ENCODE measurements at places on chromosomes 7 and 10.

- H3K27me3 ChIP-seq = 0 out of 2 replicates have a peak, but pooled peaks cover 3% of the 10 kb centered on the region
- H3K36me3 ChIP-seq = no peaks in the 10 kb centered on the region
- no peaks in the 10 kb centered on the region for H3K4me1 ChIP-seq
- DNase-seq = no peak
Measured at GRCh38 chr7:51261950-51262795, 54.4 kb downstream of the COBL start.

DNA sequence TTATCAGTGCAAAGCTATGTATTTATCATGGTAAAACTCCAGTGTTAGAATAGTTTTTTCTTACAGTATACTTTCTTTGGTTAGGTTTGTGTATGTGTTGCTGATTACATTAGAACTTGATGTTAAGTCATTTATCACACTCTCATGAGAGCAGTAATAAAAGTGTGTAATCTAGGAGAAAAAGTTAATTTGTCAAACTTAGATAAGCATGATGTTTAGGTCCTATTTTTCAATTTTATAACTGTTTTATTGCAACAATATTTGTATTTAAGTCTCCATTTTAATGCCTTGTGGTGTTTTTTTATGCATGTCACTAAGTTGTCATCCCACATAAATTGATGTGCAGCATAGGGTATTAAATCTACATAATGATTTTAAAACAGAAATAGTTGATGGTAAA is 28.8 kb upstream of the DNAH11 start:
- H3K4me3 ChIP-seq = no peak overlapping the region
- H3K36me3 ChIP-seq = no peaks in the 10 kb centered on the region
- H3K27me3 ChIP-seq = no peaks in the 10 kb centered on the region
- no peaks in the 10 kb centered on the region for H3K4me1 ChIP-seq
- no peak for DNase-seq

GRCh38 chr7:124033807-124034753 is 1.2 kb upstream of the TMEM229A start:
- peaks cover 41% of the 10 kb centered on the region for H3K27me3 ChIP-seq
- H3K4me3 ChIP-seq = no peak overlapping the region
- peaks cover 3% of the 10 kb centered on the region for H3K4me1 ChIP-seq

- H3K36me3 ChIP-seq = no peaks in the 10 kb centered on the region
- no peak overlapping the region for H3K4me3 ChIP-seq
- no peaks in the 10 kb centered on the region for H3K4me1 ChIP-seq
Measured at GRCh38 chr10:1524540-1524939, 212.8 kb downstream of the ADARB2 start.

- no peak overlapping the region for H3K4me3 ChIP-seq
- no peaks in the 10 kb centered on the region for H3K36me3 ChIP-seq
- H3K4me1 ChIP-seq = no peaks in the 10 kb centered on the region
- H3K27me3 ChIP-seq = peaks cover 21% of the 10 kb centered on the region
Measured at GRCh38 chr10:128078136-128078969, 47.9 kb downstream of the MKI67 start.

DNA sequence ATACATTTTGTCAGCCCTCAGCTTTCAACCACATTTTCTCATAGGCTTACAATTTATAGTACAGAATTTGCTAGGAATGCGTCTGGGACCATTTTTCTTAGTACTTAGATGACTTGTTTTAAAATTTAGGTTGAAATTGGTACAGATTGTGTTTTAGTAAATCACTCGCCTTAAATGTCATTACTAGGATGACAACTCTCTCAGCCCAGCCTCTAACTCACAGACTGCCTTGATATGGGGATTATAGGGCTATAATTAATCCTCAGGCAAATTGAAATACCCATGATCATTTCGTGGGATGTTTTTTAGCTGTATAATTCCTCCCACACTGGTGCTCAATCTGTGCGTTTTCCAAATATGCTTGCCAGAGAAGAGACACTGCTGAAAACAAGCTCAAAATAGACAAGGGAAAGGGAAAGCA is 299.7 kb upstream of the AKR1E2 start:
- peak overlapping the region; percentile 46 for H3K27ac ChIP-seq
- H3K36me3 ChIP-seq = no peaks in the 10 kb centered on the region
- no peaks in the 10 kb centered on the region for H3K27me3 ChIP-seq
- H3K4me3 ChIP-seq = no peak overlapping the region
- DNase-seq = no peak

- H3K27me3 ChIP-seq = no peaks in the 10 kb centered on the region
- H3K4me1 ChIP-seq = no peaks in the 10 kb centered on the region
- H3K27ac ChIP-seq = no peak overlapping the region
- H3K36me3 ChIP-seq = no peaks in the 10 kb centered on the region
- no peak overlapping the region for H3K4me3 ChIP-seq
Measured at GRCh38 chr7:21086688-21087087, 300.0 kb upstream of the SP8 start.

GRCh38 chr7:117435475-117436043 is 8.3 kb upstream of the ASZ1 start:
- H3K4me3 ChIP-seq = no peak overlapping the region
- H3K27me3 ChIP-seq = no peaks in the 10 kb centered on the region

DNA sequence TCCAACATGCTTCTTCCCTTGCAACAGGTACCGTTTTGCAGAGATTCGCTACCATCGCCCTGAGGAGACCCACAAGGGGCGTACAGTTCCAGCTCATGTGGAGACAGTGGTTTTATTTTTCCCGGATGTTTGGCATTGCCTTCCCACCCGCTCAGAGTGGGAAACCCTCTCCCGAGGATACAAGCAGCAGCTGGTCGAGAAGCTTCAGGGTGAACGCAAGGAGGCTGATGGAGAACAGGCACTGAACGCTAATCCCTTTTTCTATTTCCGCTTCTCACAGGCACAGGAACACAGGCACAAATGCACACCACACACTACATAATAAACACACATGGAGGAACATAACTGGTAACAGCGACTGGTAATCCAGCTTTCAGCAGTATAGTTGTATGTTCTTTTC is 35.2 kb downstream of the CCAR1 start:
- H3K27ac ChIP-seq = no peak overlapping the region
- DNase-seq = no peak
- H3K4me3 ChIP-seq = no peak overlapping the region
- H3K27me3 ChIP-seq = no peaks in the 10 kb centered on the region

DNA sequence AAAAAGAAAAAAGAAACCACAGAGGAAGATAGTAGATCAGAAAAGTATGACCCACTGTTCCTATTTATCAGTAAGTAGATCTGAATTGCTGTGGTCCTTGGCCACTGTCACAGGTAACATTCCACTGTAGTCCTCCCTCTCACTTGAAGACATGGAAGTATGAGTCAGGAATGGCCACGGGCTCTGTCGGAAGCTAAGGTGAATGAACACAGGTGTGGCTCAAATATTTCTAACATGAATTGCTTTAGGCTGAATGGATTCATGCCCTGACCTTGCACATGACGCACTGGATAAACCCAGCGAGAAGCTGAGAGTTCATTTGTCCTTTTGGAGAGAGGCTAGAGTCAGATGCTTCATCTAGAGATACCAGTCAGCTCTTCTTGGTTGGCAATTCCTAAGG is 224.5 kb upstream of the SP8 start:
- DNase-seq = no peak
- no peaks in the 10 kb centered on the region for H3K36me3 ChIP-seq
- no peak overlapping the region for H3K4me3 ChIP-seq
- no peak overlapping the region for H3K27ac ChIP-seq
- H3K27me3 ChIP-seq = no peaks in the 10 kb centered on the region

Data from Panc1 (cell line).